Pulmonary artery endothelial cell (primary cell): ENCODE measurements at places on chromosomes 16 and 17. TPM values are rescaled to one million over a fixed set of nuclear protein-coding genes. Genes with fewer than 3 reads are reported as not detected.

UBTF gene
- 52.5 and 67.6 TPM in 2 replicates for total RNA-seq

RND2 gene
- total RNA-seq = 0.35 and 0.46 TPM in 2 replicates

SAMD14 gene
- total RNA-seq = 4.1 and 4.5 TPM in 2 replicates

HCFC1R1 gene
- 10.0 and 11.5 TPM in 2 replicates for total RNA-seq

OR1F1 gene
- 0.13 TPM in 1 of 2 replicates, not detected in the other for total RNA-seq
